ENCODE measurements at places on chromosomes 5 and 9.

GRCh38 chr9:89522261-89522958 is 24.5 kb upstream of the SEMA4D start:
- no peak for DNase-seq

GRCh38 chr5:64344501-64344900 is 161.3 kb upstream of the RGS7BP start:
- no peak for DNase-seq

- peak; percentile 90 for DNase-seq
These were observed 37.1 kb downstream of the GLIS3 start for GRCh38 chr9:4262735-4263141.

DNA sequence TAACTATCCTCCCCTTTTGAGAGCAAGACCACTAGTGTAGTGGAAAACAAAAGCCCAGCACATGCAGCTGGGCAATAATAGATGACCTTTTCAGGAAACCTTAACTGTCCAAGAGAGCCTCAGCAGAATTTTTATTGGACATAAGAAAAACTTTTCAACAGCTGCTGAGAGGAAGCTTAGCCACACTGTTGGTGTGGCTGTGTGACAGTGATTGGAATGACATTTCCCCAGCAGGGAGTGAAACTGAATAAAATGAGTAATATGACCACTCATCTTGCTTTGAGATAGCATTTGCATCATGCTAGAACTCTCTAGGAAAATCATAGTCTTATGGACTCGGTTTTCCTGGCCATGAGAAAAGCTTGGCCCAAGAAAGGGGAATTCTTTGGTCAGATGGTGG is 687.8 kb downstream of the SLCO4C1 start:
- DNase-seq = no peak

DNA sequence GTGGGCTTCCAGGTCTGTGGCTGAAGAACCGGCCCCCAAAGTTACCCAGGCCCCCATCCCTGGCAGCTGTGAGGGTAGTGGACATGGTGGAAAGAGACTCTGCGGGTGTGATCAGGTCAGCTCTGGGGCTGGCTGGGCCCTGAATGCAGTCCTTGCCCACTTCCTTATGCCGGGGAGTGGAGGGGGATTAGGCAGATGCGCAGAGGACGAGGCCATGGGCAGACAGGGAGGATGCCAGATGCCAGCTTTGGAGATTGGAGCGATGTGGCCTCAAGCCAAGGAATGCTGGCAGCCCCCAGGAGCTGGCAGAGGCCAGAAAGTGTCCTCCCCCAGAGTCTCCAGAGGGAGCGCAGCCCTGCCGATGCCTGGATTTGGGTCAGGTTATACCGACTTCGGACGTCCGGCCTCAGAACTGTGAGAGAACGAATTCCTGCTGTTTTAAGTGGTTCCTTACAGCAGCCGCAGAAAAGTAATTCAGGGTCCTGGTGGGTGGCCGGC is 69.8 kb downstream of the ADAMTS2 start:
- DNase-seq = no peak

DNA sequence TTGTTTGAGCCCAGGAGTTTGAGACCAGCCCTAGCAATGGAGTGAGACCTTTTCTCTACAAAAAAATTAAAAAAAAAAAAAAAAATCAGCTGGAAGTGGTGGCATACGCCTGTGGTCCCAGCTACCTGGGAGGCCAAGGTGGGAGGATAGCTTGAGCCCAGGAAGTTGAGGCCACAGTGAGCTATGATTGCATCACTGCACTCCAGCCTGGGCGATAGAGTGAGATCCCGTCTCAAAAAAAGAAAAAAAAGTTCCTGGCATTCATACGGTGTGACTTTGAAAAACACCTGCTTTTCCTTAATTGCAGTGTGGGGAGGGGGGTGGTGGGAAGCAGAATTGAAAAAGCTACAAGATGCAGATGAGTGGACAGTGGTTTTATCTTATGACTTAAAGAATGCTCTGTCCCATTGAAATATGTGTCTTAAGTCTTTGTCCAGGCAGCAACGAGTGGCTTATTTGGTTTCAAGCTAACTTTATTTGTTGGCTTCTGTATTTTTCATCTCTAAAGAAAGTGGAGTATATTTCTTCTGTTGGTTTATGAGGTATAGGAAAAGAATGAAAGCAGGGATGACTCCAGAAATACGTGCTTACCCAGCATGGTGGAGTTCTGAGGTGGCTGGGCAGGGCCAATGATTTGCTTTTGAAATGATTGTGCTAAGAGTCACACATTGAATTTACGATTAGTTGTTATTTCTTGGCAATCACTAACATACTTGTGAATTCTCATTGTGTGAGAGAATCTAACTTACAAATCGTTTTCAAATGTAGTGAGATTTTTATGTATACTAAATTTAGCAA is 27.8 kb downstream of the ROPN1L start:
- DNase-seq = peak; percentile 87

DNA sequence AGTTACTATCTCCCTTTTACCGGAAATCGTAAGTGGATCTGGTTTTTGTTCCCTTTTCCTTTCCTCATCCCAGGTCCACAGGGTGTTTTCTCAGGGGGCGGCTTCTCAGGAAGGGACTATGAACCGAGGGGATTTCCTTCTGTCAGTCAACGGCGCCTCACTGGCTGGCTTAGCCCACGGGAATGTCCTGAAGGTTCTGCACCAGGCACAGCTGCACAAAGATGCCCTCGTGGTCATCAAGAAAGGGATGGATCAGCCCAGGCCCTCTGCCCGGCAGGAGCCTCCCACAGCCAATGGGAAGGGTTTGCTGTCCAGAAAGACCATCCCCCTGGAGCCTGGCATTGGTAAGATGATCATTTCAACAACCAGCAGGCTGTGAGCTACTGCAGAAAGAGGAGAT is 75.8 kb downstream of the GOLPH3 start:
- DNase-seq = no peak

GRCh38 chr5:124824637-124825158 is 78.3 kb upstream of the ZNF608 start:
- peak; percentile 44 for DNase-seq

DNA sequence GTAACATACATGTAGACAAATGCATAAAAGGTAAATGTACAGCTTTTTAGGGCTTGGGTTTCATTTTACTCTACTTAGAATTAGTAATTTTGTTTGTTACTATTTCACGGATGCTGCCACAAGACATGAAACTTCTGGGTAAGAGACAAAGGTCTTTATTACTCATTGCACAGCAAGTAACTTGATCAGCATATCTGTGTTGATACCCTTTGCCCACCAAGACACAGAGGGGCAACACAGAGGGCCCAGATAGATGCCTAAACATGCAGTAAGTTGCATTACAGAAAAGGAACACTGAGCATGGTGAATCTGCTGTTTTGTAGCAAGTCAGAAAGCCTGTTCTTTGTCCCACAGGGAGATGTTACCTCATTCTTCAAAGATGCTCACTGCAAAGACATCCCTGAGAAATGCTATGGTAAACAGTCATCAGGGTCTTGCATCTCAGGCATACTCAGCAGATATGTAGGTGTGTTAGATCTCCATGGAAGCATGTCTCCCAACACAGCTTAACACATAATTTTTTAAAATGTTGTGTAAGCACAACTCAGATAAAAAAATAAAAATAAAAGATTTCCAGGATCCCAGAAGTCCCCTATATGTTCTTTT is 10.3 kb downstream of the ITGA2 start:
- DNase-seq = peak; percentile 58

DNA sequence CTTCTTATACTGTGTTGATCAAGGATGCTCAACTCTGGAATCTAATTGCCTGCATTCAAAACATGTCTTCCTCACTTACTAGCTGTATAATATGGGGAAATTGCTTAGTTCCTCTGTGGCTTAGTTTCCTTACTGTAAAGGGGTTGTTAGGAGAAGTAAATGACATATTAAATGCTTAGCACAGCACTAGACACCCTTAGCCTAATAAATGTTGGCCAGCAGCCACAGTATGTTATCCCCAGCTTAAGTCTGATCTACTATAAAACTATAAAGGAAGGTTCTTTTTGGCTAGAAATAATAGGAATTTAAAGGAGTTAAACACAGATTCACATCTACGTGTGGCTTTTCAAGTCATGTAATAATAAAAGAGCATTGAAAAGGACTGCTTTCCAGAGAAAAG is 232.4 kb downstream of the PCSK1 start:
- no peak for DNase-seq

GRCh38 chr9:112494153-112494552 is 7.5 kb downstream of the KIAA1958 start:
- no peak for DNase-seq

DNA sequence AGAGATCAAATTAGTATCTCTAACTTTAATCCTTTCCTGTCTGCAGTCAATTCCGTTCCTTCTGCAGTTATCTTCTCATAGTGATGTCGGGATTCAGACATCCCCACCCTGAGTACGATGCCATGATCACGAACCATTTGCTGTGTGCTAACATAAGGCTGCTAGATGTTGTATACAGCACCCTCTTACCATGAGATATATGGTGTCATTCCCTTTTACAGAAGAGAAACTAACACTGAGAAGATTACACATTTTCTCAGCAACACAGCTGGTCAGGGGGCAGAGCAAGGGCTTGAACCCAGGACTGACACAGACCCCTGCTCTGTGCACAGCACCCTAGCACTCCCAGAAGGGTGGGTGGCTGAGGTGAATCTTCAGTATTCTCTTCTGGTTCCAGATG is 46.9 kb upstream of the HSD17B4 start:
- DNase-seq = no peak

- DNase-seq = no peak
These were observed 59.8 kb downstream of the CPLANE1 start for GRCh38 chr5:37189355-37189754.

DNA sequence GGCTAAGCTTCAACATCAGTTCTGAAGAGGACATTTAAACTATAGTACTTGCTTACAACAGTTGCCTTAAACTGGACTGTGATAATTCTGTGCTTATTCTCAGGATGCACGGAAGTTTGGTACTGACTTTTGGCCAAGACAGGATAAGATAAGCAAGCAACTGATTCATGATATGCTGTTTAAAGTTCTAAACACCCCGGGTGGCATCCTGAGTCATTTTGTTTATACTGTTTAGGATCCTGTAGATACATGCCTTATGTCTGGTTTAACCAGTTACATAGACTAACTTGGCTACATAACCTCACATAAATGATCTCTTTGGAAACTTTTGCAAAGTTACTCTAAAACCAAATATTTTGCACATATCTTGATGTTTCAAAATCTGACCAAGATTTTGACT is 95.9 kb downstream of the CDH9 start:
- peak; percentile 2 for DNase-seq

DNA sequence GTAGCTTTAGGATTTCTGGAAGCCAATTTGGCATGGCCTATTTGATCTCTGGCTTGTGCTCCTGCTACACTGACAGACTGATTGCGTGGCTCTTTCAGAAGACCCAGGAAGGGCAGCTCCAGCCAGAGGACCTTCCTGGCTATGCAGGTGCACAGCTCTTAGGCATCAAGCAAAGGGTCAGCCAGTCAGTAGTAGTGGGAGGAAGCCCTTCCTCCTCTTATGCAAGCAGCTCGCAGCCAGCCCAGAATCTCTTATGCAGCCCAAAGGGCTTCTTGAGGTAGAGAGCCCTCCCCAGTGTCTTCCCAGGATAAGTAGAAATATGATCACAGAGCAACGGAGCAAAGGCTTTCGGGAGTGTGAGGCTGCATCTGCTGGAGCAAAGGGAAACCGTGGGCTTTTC is 43.2 kb downstream of the SLC36A1 start:
- DNase-seq = no peak

DNA sequence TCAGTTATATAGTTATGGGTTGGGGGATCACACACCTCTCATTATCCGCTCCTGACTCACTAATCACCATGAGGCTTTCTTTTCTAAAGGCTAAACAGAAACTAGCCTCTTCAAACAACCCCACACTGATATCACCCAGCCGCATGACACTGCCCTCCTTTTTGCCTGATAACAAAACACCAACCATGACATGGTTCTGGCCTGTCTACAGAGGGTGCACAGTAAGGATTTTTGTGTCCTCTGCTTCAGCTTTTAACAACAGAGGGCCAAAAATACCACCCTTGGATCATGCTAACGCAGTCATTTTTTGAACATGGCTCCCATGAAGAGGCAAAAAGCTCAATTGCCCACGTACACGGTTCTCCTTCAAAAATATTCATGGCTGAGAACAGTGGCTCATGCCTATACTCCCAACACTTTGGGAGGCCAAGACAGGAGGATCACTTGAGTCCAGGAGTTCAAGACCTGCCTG is 4.0 kb downstream of the CMBL start:
- DNase-seq = no peak

DNA sequence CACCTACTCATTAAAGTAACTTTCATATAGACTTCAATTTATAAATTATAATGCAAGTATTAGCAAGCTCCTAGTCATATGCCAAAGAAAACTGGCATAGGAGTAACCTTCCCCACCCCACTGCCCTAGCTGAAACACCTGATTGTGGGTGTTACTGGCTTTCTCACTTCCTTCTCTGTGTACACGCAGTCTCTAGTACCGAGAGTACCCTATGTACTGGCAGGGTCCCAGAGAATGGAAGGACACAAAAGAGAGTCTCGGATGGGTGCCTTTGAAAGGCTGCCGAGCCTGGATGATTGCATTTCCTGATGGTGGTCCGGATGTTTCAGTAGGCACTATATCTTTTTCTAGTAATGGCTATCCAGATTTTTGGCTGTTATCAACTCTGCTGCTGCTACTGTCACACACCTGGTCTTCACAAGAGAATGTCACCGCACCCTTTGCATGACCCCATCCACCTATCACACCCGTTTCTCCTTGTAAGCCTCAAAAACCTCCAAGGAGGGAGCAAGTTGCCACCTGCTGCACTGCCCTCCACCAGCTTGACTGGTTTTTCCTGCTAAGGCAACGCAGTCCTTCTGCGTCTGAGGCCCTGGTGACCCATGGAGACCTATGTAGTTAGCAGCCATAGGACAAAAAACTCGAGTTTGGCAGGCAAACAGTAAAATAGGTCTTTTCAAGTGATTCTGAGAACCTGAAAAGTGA is 53.8 kb upstream of the CLINT1 start:
- no peak for DNase-seq

DNA sequence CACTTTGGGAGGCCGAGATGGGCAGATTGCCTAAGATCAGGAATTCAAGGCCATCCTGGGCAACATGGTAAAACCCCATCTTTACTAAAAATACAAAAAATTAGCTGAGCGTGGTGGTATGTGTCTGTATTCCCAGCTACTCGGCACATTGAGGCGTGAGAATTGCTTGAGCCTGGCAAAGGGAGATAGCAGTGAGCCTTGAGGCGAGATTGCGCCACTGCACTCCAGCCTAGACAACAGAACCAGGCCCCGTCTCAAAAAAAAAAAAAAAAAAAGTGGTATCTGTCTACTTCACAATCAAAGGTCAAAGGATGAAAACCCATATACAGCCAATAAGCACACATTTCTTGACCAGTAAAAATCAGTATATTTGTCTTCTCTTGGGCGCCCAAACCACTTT is 728.5 kb upstream of the ADAMTS16 start:
- DNase-seq = no peak

- DNase-seq = peak; percentile 68
These were observed 14.9 kb upstream of the WNT8A start for GRCh38 chr5:138068742-138069600.

GRCh38 chr5:72156946-72157624 is 49.8 kb downstream of the MAP1B start:
- peak; percentile 97 for DNase-seq

Measured in fibroblast of upper back skin (primary cell).